ENCODE measurements at places on chromosomes 1 and 21.

DNA sequence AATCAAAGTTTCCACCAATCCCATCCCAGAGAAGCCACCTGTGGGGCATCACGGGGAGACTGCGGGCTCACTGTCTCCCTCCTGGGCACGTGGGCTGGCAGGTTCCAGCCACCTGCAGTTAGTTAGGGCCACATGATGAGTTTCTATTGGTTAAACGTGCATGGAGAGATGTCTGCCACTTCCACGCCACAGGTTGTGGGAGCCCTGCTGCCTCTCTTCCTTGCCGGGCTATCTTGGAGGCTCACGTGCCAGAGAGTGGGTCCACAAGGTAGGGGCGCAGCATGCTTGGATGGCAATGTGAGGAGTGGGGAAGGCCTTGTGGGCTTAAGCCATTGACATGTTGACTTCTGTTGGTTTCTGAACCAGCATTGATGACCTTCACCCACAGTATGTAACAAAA, 3.5 kb downstream of the KRTAP10-7 start:
- H3K4me3 ChIP-seq, result no peak overlapping the region
- no peak for DNase-seq
- H3K27me3 ChIP-seq, result peaks cover 33% of the 10 kb centered on the region

DNA sequence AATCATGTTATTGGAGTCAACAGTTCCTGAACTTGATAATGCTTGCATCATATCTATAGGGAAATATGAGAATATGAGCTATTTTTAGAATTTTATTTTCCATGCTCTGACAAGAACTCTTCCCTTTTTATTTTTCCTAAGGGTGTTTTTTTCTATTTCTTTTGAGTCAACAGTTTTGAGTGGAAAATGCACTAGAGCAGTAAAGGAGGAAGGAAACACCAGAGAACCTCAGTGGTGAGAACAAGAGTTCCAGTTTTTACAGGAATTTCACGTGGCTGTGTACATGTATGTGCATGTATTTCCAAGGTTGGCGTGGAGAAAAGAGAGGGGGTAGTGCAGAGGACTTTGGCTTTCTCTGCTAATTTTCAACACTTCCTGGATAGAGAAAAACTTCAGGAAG, 63.6 kb upstream of the TNFSF18 start:
- DNase-seq, result no peak
- H3K4me3 ChIP-seq, result no peak overlapping the region
- no peaks in the 10 kb centered on the region for H3K27me3 ChIP-seq
- no peaks in the 10 kb centered on the region for H3K4me1 ChIP-seq

- H3K4me1 ChIP-seq, result no peaks in the 10 kb centered on the region
- no peak overlapping the region for H3K27ac ChIP-seq
- H3K27me3 ChIP-seq, result peaks cover 4% of the 10 kb centered on the region
- no peak for DNase-seq
These were observed 228.3 kb downstream of the NCAM2 start for GRCh38 chr21:21226472-21226871.

DNA sequence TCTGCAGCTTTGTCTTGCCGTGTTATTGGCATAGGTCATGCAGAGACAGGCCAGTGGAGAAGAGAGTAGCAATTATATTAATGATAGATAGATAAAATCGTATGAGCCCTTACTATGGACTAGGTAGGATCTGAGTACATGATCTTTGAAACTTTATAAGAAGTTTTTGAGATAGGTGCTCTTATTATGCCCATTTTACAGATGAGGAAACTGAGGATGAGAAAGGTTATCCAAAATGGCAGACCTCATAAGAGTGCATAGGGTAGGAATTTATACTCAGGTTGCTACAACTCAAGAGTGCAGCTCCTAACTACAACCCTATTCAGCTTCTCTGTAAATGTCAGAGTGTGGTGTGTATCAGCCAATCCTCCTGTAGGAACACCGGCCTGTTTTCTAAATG, 89.6 kb downstream of the SLC35F3 start:
- H3K4me1 ChIP-seq, result peaks cover 7% of the 10 kb centered on the region
- H3K27me3 ChIP-seq, result peaks cover 25% of the 10 kb centered on the region
- H3K27ac ChIP-seq, result no peak overlapping the region
- no peak overlapping the region for H3K4me3 ChIP-seq

- no peak overlapping the region for H3K4me3 ChIP-seq
- H3K36me3 ChIP-seq, result no peaks in the 10 kb centered on the region
- H3K4me1 ChIP-seq, result peaks cover 10% of the 10 kb centered on the region
- no peaks in the 10 kb centered on the region for H3K27me3 ChIP-seq
- DNase-seq, result no peak
These were observed 130.7 kb upstream of the ZNF648 start for GRCh38 chr1:182192215-182192614.

DNA sequence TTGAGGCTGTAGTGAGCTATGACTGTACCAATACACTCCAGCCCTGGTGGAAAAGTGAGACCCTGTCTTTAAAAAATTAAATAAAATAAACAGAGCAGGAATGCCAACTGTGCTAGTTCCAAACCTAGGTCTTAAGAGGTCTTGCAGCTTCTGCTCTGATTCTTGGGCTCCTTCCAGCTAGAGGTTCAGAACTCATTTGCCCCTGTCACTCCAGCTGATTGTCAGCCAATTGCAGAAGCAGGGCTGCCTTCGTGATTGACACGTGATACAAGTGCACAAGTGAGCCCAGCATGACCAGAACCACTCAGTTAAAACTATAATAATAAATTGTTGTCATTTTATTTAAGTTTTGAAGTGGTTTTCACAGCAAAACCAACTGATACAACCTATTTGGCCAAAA, 298.4 kb downstream of the USP25 start:
- no peak overlapping the region for H3K4me3 ChIP-seq
- no peaks in the 10 kb centered on the region for H3K36me3 ChIP-seq
- DNase-seq, result no peak
- H3K4me1 ChIP-seq, result no peaks in the 10 kb centered on the region
- H3K27ac ChIP-seq, result no peak overlapping the region

All from neural crest cell (in vitro differentiated cells).